ENCODE measurements at places on chromosomes 12 and 14. TPM values are rescaled to one million over a fixed set of nuclear protein-coding genes. Genes with fewer than 3 reads are reported as not detected.

DNA sequence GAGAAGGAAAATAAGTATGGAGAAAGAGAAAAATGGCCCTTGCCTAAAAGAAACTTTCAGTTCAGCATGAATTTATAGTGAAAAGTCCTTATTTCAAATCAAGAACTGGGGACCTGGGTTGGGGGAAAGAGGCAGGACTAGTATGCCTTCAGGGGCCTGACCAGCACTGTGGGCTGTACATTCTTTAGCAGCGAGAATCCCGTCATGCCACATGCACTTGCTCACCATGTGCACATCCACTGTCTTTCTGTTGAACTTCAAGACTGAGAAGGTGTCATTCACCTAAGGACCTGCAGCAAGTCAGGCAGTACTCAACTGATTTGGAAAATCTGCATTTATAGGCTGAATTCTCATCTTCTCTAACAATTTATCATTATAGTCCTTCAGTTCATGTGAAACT lies 50.2 kb downstream of the RAB35 start:
- no peaks in the 10 kb centered on the region for H3K27me3 ChIP-seq
- H3K27ac ChIP-seq = no peak overlapping the region
- DNase-seq = no peak

- no peak for DNase-seq
- H3K27ac ChIP-seq = no peak overlapping the region
Observed at GRCh38 chr14:74959596-74960180, 4.3 kb upstream of the PGF start.

DNA sequence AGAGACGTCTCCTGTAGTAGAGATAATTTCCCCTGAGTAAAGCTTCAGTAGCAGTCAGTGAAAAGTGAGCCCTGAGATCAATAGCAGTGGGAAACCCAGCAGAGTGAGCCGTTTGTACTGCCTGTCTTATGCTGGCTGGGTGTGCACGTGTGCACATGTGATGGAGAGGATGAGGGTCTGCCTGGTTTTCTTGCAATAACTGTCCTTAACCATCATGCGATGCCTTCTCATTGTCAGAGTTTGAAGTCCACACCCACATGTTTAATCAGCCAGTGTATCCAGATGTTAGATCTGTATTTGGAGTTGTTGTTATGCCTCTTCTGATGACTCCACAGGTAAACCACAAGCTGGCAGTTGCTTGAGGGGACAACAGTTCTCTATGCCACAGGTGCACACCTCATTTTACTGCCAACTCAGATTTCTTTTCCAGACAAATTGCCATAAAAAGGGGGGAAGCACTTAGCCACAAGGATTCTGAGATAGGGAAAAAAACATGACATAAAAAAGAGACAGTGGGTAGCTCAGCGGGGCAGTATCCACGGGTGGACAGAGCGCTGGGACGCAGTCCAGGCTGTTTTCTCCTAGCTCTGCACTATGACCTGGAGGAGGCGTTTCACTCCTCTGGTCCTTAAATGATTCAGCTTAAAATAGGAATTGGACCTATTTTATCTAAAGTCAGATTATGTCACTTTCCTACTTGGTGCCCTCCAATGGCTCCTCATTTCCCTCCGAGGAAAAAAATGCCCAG lies 192.3 kb downstream of the ANO6 start:
- DNase-seq = no peak
- no peaks in the 10 kb centered on the region for H3K4me1 ChIP-seq
- H3K4me3 ChIP-seq = no peak overlapping the region
- H3K27me3 ChIP-seq = no peaks in the 10 kb centered on the region
- H3K27ac ChIP-seq = no peak overlapping the region

DNA sequence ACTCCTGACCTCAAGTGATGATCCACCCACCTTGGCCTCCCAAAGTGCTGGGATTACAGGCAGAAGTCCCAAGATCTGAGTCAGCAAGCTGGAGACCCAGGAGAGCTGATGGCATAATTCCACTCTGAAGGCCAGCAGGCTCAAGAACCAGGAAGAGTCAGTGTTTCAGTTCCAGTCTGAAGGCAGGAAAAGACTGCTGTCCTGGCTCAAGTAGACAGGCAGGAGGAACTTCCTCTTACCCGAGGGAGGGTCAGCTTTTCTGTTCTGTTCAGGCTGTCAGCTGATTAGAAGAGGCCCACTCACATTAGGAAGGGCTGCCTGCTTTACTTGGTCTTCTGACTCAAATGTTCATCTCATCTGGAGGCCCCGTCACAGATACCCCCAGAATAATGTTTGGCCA lies 206.0 kb upstream of the MYL2 start:
- no peaks in the 10 kb centered on the region for H3K36me3 ChIP-seq
- peaks cover 4% of the 10 kb centered on the region for H3K4me1 ChIP-seq
- DNase-seq = no peak
- no peak overlapping the region for H3K4me3 ChIP-seq
- H3K27ac ChIP-seq = no peak overlapping the region

GRCh38 chr14:98959410-98959809 lies 312.6 kb downstream of the BCL11B start:
- no peaks in the 10 kb centered on the region for H3K36me3 ChIP-seq
- H3K4me1 ChIP-seq = peaks cover 36% of the 10 kb centered on the region
- no peaks in the 10 kb centered on the region for H3K27me3 ChIP-seq

DNA sequence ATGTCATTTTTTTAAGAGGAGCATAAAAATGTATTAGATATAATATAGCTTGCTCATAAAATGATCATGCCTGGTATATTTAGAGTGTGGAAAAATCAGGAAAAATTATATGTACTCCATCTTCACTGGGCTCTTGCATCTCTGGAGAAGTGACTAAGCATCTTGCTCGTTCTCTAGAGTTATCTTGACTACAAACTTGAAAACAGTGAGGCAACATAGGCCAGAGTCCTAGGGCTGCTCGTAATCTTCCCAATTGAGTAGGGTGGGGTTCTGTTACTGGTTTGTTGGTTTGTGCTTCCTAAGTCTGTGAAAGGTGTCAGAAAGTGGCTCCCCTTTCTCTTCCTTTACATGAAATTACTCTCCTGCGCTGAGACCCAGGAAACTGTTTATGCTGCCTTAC lies 46.2 kb downstream of the AACS start:
- H3K27ac ChIP-seq = no peak overlapping the region
- H3K36me3 ChIP-seq = peaks cover 14% of the 10 kb centered on the region
- no peak overlapping the region for H3K4me3 ChIP-seq
- no peaks in the 10 kb centered on the region for H3K4me1 ChIP-seq
- no peak for DNase-seq
- no peaks in the 10 kb centered on the region for H3K27me3 ChIP-seq

GRCh38 chr12:106417926-106418910 lies 60.7 kb downstream of the POLR3B start:
- H3K4me1 ChIP-seq = no peaks in the 10 kb centered on the region
- peaks cover 73% of the 10 kb centered on the region for H3K36me3 ChIP-seq
- no peak for DNase-seq
- no peaks in the 10 kb centered on the region for H3K27me3 ChIP-seq

GRCh38 chr14:67728258-67728657 lies 26.6 kb downstream of the RDH12 start:
- H3K27me3 ChIP-seq = peaks cover 12% of the 10 kb centered on the region
- no peak overlapping the region for H3K27ac ChIP-seq
- H3K36me3 ChIP-seq = no peaks in the 10 kb centered on the region
- no peaks in the 10 kb centered on the region for H3K4me1 ChIP-seq
- no peak for DNase-seq

- H3K4me3 ChIP-seq = no peak overlapping the region
- DNase-seq = no peak
- no peaks in the 10 kb centered on the region for H3K27me3 ChIP-seq
- H3K36me3 ChIP-seq = no peaks in the 10 kb centered on the region
Observed at GRCh38 chr12:89970722-89971121, 262.1 kb upstream of the ATP2B1 start.

DNA sequence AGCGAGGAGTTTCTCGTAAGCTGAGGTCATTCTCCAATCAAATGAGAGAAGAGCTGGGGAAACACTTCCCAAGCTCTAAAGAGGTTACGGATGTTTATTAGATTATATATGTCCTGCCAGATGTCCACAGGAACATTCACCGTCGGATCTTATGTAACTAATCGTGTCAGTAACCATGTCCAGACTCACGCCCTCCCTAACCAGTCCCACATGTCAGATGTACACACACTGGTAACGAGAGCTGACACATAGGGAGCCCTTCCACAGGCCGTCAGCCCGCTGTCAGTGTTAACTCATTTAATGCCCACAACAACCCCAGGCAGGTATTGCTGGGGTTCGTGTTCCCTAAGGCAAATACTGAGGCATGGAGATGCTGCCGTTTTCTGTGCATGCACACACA lies 223.7 kb upstream of the RTL1 start:
- H3K4me1 ChIP-seq = no peaks in the 10 kb centered on the region
- no peak for DNase-seq
- H3K4me3 ChIP-seq = no peak overlapping the region
- no peak overlapping the region for H3K27ac ChIP-seq
- H3K36me3 ChIP-seq = no peaks in the 10 kb centered on the region

DNA sequence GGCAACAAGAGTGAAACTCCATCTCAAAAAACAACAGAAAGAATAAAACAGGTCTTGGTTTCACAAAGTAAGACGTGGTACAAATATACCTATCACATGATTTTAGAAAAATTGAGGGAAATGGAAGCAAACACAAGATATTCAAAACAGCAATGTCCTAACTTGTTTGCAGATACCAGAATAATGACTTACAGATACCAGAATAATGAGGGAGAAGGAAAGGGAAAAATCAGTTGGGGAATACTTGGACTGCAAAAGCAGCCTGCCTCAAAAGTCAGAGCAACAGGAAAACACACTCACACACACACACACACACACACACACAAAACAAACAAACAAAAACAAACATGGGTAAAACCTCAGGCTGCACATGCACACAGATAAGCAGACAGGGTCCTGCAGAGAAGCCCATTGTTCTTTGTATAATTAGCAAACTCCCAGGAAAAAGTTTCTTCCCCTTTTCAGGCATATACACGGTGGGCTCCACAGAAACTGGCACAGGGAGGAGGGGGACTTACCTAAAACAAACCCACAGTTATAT lies 65.7 kb upstream of the CAPRIN2 start:
- H3K36me3 ChIP-seq = no peaks in the 10 kb centered on the region
- no peak for DNase-seq
- H3K4me3 ChIP-seq = no peak overlapping the region
- peaks cover 11% of the 10 kb centered on the region for H3K4me1 ChIP-seq
- peaks cover 50% of the 10 kb centered on the region for H3K27me3 ChIP-seq

- H3K27ac ChIP-seq = no peak overlapping the region
- H3K4me3 ChIP-seq = no peak overlapping the region
- peaks cover 4% of the 10 kb centered on the region for H3K27me3 ChIP-seq
- H3K36me3 ChIP-seq = peaks cover 33% of the 10 kb centered on the region
Observed at GRCh38 chr12:95859344-95859816, 628 bp downstream of the SNRPF start.

DNA sequence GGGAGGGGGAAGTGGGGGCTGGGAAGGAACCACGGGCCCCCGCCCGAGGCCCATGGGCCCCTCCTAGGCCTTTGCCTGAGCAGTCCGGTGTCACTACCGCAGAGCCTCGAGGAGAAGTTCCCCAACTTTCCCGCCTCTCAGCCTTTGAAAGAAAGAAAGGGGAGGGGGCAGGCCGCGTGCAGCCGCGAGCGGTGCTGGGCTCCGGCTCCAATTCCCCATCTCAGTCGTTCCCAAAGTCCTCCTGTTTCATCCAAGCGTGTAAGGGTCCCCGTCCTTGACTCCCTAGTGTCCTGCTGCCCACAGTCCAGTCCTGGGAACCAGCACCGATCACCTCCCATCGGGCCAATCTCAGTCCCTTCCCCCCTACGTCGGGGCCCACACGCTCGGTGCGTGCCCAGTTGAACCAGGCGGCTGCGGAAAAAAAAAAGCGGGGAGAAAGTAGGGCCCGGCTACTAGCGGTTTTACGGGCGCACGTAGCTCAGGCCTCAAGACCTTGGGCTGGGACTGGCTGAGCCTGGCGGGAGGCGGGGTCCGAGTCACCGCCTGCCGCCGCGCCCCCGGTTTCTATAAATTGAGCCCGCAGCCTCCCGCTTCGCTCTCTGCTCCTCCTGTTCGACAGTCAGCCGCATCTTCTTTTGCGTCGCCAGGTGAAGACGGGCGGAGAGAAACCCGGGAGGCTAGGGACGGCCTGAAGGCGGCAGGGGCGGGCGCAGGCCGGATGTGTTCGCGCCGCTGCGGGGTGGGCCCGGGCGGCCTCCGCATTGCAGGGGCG lies at the start of gene GAPDH:
TSS of gene GAPDH (plus strand) at position 595 of the 772 bp plus-strand sequence. CDS start 316 bp downstream, outside the sequence.
- no peaks in the 10 kb centered on the region for H3K27me3 ChIP-seq
- H3K36me3 ChIP-seq = no peaks in the 10 kb centered on the region
- H3K4me3 ChIP-seq = peak within 1 kb of the TSS; percentile 91
- peak within 1 kb of the TSS; percentile 98 for H3K27ac ChIP-seq

DNA sequence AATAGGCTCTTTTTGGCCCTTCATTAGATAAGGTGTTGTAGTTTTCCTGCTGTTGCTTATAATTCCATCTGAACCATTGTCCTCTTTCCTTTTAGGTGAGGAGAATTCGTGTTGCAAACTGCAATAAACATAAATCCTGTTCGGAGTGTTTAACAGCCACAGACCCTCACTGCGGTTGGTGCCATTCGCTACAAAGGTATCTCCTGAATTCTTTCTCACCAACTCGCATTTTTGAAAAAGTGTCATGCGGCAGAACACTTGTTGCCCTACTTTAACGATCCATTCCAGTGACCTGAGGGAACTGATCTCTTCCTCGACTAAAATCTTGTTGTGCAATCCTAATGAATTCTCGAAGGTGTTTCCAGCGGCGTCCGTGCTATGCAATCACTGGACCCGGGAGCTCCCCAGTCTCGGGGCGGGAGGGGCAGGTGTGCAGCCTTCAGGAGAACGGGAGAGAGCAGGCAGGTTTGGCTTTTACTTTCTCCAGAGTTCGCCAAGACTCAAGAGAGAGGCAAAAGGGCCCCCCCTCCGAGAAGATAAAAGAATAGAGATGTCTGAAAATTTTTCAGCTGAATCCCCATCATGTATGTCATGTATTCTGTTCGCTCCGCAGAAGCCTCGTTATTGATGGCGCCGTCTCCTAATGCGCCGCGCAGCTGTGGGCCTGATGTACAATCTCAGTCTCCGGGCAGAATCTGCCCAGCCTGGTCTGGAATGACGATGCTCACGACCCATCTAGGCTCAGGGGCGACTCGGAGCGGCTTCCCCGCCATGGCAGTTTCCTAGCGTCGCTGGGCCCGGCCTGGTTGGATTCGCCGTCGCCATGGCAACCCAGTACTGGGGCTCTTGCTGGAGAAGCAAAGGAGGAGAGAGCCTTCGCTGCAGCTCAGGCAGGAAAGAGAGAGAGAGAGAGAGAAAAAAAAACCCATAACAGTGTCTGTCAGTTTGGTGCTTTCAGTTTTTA lies 38.2 kb downstream of the PLXNC1 start:
- peaks cover 9% of the 10 kb centered on the region for H3K4me1 ChIP-seq
- DNase-seq = no peak
- no peak overlapping the region for H3K4me3 ChIP-seq
- H3K36me3 ChIP-seq = peaks cover 3% of the 10 kb centered on the region
- no peaks in the 10 kb centered on the region for H3K27me3 ChIP-seq
- H3K27ac ChIP-seq = no peak overlapping the region

- H3K4me1 ChIP-seq = no peaks in the 10 kb centered on the region
- H3K27me3 ChIP-seq = no peaks in the 10 kb centered on the region
- H3K27ac ChIP-seq = no peak overlapping the region
Observed at GRCh38 chr12:104319028-104319427, 15.5 kb downstream of the EID3 start.

GRCh38 chr14:61090432-61091216 lies 109.6 kb downstream of the SLC38A6 start:
- no peaks in the 10 kb centered on the region for H3K4me1 ChIP-seq
- H3K27ac ChIP-seq = no peak overlapping the region
- no peak overlapping the region for H3K4me3 ChIP-seq

Gene OASL
- 1.9 TPM for total RNA-seq

Gene PAPLN
- total RNA-seq = 0.10 TPM

Gene OR6S1
- total RNA-seq = not detected

Gene IQSEC3
- 13.9 TPM for total RNA-seq

Gene SYNE3
- total RNA-seq = 48.2 TPM

Gene TMEM132D
- total RNA-seq = not detected

Gene CACNA2D4
- 11.5 TPM for total RNA-seq

Gene VWF
- total RNA-seq = 0.08 TPM

Data from naive thymus-derived CD8-positive, alpha-beta T cell (primary cell).